ENCODE measurements at places on chromosomes 3 and 15.

GRCh38 chr3:55147856-55148720 is 220.2 kb upstream of the LRTM1 start:
- no peak for DNase-seq

DNA sequence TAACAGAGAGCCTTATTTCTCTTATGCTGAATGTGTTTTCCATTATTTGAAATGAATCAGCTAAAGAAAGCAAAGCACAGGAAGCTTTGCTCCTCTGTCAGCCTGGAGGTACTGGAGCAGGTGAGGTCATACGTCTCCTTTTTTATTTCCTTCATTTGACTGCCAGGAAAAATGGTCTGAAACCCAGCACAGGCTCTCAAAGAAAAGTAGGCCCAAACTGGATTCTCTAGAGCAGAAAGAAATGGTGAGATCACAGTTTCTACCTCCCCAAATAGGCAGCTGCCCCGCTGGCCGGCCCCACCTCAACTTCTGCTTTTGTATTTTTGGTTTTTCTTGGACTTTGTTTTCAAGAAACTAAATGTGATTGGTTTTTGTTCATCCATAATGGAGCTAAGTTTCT is 95.1 kb downstream of the RPL39L start:
- no peak for DNase-seq

DNA sequence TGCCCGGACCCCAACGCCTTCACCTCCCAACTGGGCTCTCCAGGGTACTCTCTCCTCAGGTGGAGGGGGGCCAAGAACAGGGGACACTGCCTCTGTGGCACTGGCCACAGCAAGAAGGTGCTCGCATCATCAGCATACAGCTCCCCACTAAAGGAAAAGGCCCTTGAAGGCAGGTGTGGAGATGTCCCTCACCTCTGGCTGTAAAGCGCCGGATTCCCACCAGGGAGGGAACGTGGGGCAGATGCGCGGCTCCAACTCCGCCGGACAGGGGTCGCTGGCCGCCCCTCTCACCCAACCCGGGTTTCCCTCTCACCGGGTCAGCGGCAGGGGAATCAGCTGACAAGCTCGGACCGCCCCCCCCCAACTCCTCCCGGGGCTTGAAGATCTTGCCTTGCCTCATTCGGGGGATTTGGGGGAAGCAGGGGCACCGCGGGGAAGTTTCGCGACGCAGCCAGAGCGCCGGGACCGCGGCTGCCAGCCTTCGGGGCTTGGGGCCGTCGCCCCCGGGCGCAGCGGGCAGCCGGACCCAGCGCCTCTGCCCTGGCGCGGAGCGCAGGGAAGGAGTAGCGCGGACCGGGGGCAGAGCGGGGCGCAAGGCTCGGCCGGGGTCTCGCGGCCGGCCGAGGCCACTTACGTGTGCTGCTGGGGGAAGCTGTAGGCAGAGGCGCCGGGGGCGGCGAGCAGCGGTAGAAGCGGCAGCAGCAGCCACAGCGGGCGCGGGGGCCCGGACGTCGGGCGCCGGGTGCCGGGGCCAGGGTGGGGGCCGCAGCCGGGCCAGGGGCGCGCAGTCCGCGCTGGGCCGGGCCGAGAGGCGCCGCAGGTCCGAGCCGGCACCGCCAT is 630 bp downstream of the CACNA2D2 start:
- DNase-seq = no peak

GRCh38 chr3:5187920-5188418 is 462 bp downstream of the EDEM1 start:
- DNase-seq = no peak

DNA sequence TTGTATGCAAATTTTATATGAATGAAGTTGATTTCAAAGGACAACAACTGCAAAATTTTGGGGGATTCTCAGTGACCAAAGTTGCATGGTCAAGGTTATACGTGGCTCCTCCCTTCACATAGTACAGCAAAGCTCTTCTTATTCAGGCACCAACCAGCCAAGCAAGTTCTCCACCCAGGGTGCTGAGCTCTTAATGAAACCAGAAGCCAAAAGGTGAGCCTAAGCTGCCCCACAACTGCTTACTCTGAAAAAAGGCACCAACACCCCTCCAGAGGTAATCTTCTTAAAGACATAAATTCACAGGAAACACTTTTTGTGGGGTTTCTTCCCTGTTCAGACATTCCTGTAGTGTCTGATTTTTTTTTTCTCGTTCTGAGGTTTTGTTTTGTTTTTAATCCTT is 106.1 kb upstream of the GMNC start:
- DNase-seq = no peak

GRCh38 chr3:9778143-9779074 is 8.7 kb upstream of the CAMK1 start:
- DNase-seq = no peak

DNA sequence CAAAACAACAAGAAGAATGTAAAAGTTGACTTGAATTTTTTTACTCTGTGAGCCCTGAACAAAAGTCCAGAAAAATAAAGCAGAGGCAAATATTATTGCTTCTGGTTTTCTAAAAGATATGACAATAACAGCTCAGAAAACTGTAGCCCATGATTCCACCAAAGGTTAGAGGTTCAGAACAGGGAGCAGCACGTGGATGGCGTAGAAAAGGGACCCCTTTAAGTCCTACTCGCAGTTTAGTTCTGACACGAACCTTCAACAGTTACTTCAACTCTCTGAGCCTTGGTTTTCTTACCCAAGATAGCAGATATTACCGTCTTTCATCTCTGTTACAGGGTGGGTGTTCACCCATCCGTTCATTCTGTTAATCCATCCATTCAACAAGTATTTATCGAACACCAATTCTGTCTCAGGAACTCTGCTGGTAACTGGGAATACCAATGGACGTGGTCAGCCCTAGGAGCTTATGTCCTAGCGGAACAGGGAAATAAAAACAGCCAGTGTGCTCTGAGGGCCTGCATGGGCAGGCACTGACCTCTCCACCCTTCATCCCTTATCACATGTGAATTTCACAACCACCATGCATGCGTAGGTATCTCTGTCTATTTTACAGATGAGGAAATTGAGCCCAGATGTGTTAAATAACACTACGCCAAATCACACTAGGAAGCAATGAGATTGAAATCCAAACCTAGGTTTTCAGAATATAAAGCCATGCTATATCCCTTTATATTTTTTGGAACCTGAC is 274.2 kb upstream of the ICE2 start:
- DNase-seq = no peak

DNA sequence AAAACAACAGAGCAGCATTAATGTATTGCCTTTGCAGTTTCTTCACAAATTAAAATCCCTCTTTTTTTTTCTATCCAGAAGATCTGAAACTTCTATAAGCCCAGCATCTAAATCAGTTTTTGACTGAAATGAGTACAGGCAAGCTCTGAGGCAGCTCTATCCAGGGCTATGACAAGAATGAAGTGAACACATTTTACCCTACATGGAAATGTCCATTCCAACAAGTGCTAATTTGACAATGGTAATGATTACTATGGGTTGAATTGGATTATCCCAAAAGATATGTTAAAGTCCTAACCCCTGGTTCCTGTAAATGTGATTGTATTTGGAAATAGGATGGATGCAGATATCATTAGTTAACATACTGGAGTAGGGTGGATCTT is 115.7 kb downstream of the RPL22L1 start:
- DNase-seq = no peak

DNA sequence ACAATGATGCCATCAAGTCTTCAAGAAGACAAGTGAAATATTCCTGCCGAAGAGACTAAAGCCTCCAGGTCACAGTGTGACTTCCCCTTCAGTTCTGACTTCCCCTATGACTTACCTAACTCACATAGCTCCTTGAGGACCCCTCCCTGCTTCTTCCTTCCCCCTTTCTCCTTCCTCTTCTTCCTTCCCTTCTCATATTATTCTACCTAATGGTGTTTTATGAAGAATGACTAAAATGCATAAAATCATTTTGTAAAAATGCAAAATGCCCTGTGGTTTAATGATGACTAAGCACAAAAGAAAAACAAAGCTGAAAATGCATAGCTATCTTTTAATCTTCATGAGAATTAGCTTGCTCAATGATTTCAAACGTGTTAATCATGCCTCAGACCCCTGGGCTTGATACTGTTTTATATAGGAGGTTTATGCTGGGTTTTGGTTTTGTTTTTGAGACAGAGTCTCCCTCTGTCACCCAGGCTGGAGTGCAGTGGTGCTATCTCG is 26.1 kb upstream of the TM4SF4 start:
- DNase-seq = no peak

DNA sequence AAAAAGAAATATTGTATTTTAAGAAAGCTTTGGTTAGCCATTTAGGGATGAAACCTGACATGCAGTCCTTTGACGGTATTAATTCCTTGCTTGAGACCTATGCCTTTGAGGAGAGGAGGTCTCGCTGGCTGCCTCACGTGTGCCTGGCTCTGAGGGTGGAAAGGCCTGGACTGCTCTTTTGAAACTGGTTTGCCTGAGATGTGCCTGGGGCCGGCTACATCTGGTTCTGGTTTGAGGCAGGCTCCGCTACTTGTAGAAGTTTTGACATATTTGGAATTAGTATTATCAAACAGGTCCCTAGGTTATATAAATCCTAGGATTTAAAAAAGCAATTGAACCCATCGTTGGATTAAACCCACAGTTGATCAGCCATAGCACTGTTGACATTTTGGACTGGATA is 6.5 kb downstream of the NISCH start:
- DNase-seq = no peak

- no peak for DNase-seq
Measured at GRCh38 chr15:35934383-35935049, 388.6 kb upstream of the DPH6 start.

GRCh38 chr3:124611520-124611919 is 118.7 kb upstream of the UMPS start:
- no peak for DNase-seq

DNA sequence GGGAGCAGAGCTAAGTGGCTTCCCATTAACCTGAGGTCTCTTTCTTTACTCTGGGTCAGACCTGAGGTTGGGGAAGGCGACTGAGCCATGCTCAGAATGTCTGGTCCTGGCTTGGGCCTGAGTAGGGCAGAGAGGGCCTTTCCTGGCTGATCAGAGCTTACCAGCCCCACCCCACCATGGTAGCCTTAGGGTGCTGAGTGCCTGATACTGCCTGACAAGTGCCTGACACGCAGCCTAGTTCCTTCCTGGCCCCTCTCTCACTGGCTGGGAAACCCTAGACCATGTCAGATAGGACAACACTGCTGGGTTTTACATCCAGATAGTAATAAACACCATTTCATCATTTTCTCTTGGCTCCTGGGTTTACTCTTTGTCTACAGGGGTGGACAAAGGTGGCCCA is 25.8 kb upstream of the DOCK3 start:
- DNase-seq = no peak

DNA sequence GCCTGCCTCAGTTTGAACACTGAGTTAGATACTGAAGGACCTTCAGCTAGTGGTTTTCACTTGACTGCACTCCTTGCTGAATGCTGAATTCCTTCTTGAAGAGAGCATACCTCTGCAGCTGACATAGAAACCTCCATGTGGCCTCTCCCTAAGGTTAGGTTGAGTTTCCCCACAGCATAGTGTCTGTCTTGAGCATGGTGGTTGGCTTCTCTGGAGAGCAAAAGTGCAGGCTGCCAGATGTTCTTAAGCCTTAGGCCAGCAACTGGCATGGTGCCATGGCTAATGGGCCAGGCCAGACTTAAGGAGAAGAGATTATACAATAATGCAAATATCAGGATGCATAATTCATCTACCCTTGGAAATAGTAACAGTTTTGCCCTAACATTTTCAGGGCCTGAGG is 545.6 kb upstream of the ZNF385D start:
- no peak for DNase-seq

DNA sequence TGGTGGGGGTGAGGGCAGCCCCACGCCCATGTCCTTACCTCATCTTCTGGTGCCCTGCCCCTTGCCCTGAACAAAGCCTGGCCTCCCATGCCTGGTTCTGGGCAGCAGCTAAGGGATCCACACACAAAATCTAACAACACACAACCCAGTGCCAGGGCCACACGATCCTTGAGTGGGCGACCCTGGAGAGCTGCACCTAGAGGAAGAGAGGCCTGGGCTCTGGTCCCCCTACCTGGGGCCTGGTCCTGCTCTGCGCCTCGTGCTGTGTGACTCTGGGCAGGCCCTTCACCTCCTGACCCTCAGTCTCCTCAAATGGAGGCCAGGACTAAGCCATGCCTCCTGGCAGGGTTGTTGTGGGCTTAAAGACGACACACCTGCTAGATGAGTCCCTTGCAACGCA is 20.0 kb upstream of the C3orf22 start:
- no peak for DNase-seq

DNA sequence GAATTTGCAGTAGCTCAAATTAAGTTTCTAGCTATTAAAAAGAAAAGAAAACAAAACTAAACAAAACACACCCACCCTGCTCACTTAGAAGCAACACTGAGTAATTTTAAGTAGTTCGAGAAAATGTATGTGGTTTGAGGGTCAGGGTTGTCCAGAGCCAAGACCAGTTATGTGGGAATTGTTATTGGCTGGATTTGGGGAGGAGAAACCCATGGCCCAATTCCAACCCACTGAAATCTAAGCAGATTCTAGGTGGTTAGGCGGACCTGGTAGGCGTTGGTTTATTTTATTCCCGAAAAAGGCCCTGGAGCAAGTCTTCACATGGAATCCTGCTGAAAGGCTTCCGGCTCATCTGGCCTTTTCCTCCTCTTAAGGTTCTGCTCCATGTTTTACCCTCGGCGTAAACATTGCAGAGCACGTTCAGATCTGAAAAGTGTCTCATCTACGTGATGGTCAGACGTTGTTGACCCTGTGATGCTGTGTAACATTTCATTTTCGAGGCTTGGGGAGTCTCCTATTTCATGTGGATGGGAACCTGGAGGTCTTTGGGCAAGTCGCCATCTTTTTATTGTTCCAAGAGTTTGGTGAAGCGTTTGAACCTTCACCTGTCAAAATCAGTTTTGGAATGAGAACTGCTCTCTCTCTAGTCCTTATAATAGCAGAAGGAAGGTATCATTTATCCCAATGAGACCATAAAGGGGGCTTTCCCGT is 64.0 kb downstream of the FLNB start:
- no peak for DNase-seq

GRCh38 chr3:11592445-11593298 is 51.0 kb downstream of the VGLL4 start:
- DNase-seq = no peak

GRCh38 chr15:92402751-92403150 is 9.1 kb downstream of the ST8SIA2 start:
- no peak for DNase-seq

- no peak for DNase-seq
Measured at GRCh38 chr3:2303566-2303965, 204.9 kb downstream of the CNTN4 start.

DNA sequence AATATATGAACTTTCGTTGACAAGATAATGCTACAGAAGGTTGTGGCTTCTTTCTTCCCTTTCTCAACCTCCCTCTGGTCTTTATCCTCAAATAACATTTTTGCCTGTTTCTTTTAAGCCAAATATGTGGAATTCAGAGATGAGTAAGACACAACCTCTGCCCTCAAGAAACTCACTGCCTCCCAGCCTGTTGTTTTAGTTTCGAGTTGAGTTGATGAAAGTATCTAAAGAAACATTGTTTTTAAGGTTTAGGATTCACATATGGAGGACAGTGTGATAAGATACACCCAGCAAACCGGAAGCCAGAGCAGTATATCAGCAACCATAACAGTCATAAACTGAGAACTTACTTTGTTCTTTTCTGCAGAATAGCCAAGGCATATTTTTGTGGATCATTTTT is 218.6 kb downstream of the THSD4 start:
- DNase-seq = no peak

- no peak for DNase-seq
Measured at GRCh38 chr3:130843441-130843840, 50.4 kb upstream of the ATP2C1 start.

Data from ureter (tissue), 1 donor.